Anterior cingulate cortex (tissue), 58 donors: ENCODE measurements at places on chromosomes 12 and 14.

DNA sequence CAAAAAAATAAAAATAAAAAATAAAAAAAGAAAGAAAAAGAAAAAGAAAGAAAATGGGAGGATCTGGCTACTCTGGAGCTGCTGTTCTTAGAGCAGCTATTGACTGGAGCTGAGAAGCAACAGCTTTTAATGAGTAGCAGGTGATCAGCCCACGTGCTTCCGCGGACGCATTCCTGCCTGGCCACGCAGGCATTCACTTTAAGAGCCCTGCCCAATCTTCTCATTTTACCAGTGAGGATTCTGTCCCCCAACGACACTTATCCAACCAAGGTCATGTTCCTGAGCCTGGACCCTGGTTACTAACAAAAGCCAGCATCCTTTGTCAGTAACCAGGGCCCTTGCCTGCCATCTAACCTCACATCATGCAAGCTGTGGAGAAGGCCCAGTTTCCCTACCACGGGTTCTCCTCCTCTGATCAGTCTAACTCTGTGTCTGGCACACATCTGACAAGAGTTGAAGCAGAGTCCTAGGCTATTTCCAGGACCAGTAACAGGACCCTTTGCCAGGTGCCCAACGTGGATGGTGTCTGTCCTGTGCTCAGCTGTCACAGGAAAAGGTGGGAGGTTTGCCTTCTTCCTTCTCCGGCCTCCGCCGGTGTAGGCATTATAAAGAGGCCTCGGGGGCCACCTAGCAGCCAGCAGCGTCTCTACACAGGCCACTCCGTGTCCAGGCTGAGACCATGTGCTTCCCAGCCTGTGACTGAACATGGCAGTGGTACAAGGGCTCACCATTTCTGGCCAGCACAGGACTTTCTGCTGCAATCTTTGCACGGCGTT, 60.9 kb upstream of the GPATCH2L start:
- DNase-seq, result no peak

DNA sequence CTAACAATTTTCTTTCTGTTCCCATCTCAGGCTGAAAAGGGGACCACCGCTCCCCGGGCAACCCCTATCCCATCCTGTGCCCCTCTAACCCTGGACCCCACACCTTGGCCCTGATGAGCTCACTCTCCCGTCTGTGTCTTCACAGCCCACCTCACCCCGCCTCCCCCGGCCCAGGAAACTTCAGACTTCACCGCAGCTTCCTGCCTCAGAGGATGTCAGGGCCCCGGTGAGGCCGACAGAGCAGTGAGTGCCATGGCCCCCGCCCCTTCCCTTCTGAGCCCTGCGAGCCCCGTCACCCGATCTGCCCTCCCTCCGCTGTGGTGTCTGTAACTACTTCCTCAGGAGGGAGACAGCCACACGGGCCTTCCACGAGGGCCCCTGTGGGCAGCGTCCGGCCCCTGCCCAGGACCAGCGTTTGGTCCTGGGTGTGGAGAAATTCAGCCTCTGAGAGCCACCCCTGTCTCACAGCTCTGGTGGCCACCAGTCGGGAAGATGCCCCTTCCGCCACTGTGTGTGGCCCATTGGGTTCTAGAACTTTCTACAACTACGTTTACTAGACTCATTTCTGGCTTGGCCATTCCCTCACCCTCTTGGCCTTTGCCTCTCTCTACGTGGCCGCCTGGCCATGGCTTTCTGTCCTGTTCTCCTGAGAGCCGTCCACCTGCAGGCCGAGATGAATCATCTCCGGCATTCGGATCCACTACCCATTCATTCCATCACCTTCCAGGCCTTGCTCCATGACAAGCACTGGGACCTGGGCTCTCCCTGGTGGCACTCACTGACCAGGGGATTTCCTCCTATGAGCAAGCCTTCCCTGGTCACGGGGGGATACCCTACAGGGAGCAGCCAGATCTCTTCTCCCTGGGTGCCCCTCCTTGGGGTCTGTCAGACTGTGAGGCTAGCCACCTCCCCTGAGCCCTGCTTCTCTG, 3.4 kb downstream of the RHOF start:
- no peak for DNase-seq

GRCh38 chr12:84877340-84877739, 35.3 kb downstream of the SLC6A15 start:
- no peak for DNase-seq

- no peak for DNase-seq
These were observed 42.6 kb downstream of the UTP20 start for GRCh38 chr12:101322480-101322879.

GRCh38 chr12:109115404-109115757, 1.0 kb upstream of the ACACB start:
- no peak for DNase-seq

GRCh38 chr12:46944771-46945170, 119.0 kb upstream of the SLC38A4 start:
- no peak for DNase-seq

- no peak for DNase-seq
These were observed 13.0 kb upstream of the C12orf71 start for GRCh38 chr12:27095346-27095745.

DNA sequence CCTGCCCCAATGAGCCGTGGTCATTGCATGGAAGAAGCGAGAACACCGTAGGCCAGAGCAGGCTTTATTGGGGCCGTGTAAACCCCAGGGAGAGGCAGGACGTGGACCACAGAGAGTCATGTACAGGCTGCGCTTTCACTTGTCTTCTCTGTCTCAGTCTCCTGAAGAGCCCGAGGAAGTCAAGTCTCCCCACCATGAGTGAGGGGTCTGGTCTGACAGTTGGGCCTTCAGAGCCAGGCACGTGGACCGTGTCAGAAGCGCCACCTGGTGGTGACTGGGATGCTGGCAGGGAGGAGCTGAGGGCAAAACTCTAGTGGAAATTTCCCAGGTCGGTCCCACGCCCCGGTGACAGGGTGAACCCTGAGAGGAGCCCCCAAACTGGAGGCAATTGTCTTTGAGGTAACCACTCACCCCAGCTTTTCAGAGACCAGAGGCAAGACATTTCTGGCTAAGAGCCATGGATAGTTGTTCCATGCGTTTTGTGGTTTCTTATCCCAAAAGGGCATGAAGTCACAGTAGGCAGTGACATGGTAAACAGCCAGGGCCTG, 17.4 kb downstream of the RPS6KL1 start:
- no peak for DNase-seq
